Erythroblast (primary cell): ENCODE measurements at places on chromosomes 13 and 19.

DNA sequence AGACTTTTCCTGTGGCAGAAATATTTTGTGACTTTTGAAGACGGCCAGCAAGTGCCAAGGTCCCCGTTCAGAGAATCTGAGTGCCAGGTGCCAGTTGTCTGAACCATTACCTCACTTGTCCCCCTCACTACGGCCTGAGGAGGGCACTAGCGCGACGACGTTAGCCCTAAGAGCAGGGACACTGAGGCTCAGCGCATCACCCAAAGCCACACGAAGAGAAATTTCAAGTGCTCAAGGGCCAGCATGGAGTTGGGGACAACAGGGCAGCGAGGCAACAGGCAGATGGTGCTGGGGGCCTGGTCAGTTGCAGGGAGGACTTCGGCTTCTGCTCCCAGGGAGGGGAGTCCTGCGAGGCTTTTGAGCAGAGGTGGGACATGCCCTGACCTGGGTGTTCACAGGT is 9.5 kb upstream of the TYK2 start:
- no peak for DNase-seq

- DNase-seq = peak; percentile 97
Measured at GRCh38 chr13:26186118-26186870, 35.8 kb downstream of the RNF6 start.

DNA sequence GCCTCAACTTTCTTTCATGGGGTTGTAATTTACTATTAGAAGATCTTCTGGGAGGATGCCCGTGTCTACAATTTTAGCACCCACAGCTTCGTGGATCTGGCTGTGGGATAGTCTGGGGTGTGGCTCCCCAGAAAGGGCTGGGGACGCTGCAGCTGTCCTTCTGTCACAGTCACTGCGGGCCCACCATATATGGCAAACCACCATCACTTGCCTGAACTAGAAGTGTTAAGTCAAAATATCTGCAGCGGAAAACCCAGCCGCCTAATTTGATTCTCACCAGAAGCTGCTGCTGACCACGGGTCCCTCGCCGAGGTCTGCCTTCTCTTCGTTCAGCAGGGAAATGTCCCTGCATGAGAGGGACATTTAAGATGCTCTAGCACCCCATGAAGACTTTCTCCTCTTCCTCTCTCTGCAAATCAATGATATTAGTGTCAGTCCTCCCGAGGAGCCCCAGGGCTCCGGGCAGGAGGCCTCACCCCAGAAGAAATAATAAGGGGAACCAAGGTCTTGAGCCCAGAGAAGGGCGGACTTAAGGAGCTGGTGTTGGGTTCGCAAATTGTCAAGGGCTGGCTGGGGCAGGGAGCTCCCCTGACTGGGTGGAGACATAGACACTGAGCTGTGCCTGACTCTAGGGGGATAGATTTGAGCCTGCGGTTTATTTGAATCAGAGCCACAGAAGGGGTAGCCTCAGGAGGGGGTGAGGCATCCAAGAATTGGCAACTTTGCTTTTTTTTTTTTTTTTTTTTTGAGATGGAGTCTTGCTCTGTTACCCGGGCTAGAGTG is 3.0 kb upstream of the MATK start:
- no peak for DNase-seq

GRCh38 chr13:111460548-111461444 is 140.4 kb downstream of the TEX29 start:
- DNase-seq = no peak

DNA sequence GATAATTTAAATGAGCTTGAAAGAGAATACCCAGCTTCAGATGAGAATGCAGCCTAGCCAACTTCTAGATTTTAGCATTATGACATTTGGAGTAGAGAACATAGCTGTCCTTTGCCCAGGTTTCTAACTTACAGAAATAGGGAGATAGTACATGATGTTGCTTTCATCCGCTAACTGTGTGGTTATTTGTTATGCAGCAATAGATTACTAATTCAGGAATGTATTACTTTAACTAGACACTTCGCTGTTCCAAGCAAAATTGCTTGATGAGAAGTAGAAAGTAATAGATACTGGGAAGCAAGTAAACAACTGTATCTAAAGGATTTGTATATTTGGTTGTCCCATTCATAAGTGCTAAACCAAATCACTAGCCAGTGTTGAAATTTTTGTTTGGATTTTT is 790.9 kb upstream of the PRR20A start:
- no peak for DNase-seq

DNA sequence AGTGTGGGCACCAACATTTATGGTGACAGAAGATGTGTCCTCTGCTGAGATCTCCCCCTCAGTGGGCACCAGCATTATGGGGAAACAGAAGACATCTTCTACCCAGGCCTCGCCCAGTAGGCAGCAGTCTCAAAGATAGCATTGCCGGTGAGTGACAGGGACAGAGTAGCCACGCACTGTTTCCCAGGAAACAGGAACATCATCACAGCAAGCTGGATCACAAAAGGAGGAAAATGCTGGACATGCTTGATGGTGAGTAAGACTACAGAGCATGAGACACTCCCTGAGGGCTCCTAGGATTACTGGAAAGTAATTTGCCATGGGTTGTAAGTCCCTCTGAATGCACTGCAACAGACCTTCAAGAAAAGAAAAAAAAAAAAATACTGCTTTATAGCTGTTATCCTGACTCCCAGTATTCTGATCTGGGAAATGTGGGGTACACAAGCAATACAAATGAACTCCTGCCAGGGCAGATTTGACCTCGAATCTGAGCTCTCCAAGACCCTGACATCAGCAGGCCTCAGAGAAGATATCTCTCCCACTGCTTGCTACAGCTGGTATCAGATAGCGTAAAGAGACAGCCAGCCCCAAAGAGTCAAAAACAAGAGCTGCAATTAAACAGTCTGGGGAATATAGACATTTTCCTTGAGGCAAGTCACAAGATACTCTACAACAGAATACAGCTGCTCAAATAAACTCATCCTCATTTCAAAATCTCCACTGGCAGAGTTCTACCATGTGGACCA is 180.4 kb downstream of the RBM26 start:
- DNase-seq = no peak

DNA sequence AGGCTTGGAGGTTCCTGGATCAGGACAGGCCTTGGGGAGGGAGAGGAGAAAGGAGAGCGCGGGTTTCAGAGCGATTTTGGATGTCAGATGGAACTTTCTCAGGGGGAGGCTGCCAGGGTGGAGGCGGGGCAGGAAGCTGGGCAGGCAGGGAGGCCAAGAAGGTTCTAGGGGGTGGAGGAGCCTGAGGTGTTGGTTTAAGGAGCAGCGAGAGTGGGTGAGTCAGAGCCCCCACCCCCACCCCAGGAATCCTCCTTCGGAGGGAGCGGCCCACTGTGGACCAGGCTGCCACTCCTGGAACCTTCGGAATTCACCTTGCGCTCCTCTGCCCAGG is 15.9 kb upstream of the NOP53 start:
- DNase-seq = no peak

DNA sequence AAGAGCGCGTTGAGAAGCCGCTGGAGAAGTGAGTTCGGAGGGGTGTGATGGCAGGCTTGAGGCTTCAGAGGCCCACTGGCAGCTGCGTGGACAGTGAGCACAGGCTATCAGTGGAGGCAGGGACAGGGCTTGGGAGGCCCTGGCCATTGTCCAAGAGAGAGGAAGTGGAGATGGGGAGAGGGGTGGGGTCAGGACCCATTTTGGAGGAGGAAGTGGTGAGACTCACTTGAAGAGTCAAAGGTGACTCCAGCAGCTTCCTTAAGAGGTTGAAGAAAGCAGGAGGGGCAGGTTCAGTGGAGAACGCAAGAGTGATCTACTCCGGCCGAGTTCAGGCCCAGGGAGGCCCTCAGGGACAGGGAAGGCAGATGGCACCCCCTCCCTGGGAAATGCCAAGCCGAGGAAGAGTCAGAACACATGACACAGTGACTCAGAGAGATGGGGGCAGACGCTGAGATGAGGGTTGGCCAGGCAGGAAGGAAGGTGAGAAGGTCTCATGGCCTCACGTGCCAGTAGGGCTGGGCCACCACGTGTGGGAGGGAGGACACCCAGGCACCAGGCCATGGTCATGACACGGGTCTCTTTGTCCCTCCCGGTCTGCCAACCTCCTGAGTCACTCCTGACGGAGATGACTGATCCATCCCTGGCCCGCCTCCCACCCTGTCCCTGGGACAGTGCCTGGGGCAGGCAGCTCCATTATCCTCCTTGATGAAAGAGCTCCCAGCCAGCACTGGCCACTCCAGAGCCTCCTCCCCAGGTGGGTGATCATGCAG is 10.1 kb upstream of the CD22 start:
- no peak for DNase-seq
